Stimulated activated naive CD4-positive, alpha-beta T cell (primary cell): ENCODE measurements at places on chromosomes 1 and 21.

GRCh38 chr1:195195423-195196057, 1412.7 kb downstream of the KCNT2 start:
- DNase-seq = no peak

DNA sequence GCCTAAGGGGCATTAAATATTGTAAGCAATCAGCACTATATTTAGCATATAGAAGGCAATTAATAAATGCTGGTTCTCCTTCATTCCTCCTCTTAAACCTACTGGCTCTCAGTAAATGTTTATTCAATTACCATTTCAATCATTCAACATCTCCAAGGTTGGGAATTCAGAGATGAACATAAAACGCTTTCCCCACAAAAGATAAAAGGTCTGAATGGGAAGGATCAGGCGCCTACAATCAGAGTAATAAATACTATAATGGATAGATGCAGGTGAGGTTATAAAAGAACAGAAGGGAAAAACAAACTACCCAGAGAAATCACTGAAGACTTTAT, 407 bp upstream of the KTI12 start:
- DNase-seq = no peak

GRCh38 chr1:167713330-167714081, 8.3 kb upstream of the MPZL1 start:
- no peak for DNase-seq

GRCh38 chr1:166233750-166234366, 67.1 kb upstream of the FAM78B start:
- no peak for DNase-seq

DNA sequence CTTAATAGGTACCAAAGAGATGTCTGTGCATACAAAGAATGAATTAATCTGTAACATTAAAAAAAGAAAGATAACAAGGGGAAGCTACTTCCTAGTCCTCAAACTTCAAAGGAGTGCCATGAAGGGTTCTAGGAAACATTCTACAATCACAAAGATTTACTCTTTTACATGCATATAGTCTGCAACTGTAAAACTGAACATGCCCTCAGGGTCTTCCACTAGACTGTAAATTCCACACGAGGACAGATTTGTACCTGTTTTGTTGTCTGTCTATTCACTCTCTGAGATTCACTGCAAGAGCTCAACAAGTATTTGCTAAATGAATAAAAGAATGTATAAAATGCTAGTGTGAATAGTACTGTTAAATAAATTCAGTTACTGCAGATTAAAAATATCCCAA, 4.4 kb downstream of the JAK1 start:
- DNase-seq = no peak

- DNase-seq = peak; percentile 59
Observed at GRCh38 chr1:53945183-53945432, 391 bp downstream of the IFT25 start.

GRCh38 chr1:103024051-103024450, 84.3 kb downstream of the COL11A1 start:
- DNase-seq = no peak

DNA sequence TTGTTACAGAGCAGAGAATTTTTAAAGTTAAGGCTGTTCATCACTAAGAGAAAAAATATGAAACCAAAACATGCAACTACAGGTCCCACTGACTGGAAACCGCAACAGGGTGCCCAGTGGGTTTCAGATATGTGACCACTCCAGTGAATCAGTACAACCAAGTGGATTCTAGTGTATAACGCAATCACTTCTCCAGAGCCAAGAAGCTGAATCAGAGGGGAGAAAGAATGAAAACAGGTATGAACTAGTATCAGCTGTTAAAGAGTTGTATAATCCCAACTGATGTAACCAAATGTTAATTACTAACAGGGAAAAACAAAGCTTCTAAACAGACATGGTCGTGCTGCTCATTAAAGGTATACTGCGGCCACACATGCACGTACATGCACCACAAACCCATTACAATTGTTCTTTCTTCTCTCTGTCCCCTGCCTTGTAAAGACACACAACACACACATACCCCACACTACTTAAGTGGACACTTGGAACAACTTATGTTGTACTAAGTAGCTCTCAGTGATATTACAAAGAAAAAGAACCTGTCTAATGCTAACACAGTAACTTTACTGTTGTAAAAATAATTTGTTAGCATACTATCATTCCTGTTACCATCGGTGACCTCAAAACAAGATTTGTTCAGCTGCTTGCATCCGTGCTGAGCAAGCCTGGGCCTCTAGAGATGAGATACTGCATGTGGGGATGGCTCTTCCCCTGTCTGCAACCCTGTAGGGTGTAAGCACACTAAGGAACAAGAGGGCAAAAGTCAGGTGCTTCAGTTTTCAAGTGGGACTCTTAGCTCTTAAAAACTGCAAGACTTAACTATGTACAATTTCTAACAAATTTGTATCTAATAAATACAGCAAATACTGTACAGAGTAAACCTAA, 74.2 kb downstream of the PTPN14 start:
- no peak for DNase-seq

DNA sequence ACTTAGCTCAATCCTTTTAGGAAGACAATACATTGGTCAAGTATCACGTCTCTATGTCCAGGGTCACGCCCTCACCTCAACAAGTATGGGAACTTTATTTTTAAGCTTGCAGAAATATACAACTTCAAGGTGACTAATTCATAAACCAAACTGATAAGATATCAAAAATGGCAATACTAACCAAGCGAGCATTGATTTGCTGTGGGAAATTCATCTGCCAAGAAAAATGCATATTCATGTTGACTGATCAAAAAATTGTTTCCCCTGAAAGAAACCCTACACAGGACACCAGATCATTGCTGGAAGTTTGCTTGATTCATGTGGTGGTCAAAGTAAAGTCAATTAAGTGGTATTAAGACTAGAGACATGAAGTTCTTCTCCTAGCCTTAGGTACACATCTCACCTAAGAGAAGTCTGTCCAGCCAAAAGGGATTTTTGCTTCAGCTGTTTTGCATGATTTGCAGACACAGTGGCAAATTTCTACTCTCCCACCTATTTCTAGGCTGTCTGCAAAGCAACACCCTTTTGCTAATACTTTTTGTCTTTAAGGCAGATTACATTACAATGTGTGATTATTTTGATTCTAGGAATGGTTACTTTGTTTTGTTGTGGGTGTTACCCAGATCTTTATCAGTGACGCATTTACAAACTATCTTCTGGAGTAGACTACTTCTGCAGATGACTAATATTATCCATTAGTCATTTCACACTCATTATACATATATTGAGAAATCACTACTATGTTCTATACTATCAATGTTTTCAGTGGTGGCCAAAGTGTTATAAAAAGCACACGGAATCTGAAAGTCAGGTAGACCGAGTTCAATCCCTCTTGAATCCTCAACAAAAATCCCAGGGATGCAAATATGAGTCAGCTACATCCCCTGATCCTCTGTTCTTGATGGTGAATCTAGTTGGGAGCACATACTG, 12.4 kb downstream of the SAMSN1 start:
- no peak for DNase-seq

DNA sequence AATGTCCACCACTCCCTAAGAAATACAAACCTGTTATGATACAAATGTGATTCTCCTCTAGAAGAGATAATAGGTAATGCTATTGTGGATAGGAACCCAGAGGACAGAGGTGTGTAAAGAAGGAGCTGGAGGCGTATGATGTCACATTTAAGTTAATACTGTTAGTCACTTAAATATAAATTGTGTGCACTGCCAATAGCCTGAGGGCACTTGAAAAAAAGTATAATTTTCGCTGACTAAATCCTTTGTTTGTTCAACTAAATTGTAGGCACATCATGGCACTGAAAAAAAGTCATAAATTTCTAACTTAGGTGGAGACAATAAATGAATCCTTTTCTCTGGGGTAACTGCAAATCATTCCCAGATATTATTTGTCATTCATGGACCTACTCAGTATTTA, 4.4 kb downstream of the RCSD1 start:
- no peak for DNase-seq

DNA sequence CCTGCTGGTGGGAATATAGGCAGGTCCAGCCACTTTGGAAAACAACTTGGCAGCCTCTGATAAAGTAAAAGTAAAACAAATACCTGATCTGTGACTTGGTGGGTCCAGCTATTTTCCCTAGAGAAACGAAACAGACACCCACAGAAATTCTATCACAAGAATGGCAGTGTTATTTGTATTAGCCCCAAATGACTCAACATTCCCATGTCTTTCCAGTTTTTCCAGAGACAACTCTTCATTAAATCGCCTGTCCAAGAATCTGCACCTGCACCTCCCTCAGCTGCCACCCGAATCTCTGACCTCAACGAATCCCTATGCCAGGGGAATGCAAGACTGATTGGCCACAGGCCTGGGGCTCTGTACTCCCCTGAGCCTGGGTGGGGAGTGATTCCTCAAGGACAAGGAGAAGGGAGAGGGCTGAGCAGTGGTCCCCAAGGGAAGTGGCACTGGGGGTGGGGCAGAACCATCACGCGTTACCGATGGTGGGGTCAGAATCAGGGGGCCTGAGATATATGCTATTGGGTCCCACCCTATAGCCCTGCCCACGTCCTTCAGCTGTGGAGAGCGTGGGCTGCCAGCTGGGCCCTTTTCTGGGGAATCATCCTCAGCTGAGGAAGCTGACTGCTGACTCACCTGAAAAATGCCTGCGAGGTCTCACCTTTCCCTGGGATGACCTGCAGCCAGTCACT, 553.0 kb downstream of the PTPRU start:
- DNase-seq = no peak

DNA sequence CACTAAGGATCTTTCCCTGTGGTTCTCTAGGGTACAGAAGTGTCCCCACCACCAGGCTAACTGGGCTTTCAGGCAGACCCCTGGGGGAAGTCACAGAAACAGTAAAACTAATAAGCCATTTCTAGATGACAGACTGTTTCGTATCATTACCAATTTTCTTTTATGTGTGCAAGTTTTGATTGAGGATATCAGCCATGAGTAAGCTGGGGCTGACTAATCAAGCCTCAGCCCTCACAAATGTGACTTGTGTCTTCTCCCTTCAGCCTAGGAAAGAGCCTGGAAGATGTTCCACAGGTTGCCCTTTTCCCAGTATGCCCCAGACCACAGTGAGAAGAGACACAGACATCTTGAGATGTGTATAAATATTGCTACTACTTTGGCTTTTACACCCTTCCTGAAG, 10.5 kb downstream of the PTGFRN start:
- DNase-seq = no peak

DNA sequence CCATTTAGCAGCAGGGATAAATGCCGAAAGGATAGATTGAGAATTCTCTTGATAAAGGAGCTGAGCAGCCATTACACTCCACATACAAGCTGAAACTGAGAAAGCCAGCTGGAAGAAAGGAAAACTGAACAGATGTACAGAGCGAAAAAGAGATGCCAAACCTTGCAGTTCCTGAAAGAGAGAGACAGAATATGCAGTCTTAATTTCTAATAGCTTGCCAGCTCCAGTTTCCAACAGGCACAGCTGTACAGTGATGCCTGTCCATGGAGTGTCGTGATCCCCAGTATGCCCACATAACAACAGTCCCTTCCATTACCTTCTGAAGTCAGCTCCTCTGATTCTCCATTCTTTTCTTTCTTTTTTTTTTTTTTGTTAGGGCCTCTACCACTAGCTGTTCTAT, 22.7 kb downstream of the ABL2 start:
- no peak for DNase-seq

DNA sequence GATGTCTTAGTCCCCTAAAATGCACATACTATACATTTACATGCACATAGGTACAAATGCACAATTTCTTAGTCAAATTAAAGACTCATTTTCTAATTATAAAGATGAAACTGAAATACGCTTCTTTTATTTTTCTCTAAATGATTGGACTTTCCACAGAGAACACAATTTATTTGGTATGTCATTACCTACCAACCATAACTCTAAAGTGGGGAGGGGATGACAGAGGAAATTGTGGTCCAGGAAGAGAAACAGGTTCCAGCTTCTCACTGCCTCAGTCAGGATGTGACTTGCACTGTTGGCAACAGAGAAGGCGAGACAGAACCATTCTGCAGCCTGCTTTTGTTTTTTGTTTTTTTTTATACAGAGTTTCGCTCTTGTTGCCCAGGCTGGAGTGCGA, 1189.2 kb downstream of the PLA2G4A start:
- DNase-seq = no peak

DNA sequence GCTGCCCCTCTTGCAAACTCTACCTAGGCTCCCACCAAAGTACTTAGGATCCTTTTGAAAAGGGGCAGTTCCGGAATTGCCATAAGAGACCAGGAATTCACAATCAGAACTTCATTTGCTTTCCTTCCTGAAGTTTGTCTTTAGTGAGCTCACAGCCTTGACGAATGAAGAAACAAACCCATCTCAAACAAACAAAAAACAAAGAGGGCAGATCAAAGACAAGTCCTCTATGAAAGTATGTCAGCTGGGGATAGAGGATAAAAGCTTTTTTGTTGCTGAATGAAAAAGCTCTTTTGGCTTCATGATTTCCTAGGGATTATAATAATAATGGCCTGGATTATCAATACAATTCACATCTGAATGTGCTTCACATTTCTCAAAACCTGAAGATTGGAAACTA, 357.9 kb upstream of the DUSP10 start:
- no peak for DNase-seq

DNA sequence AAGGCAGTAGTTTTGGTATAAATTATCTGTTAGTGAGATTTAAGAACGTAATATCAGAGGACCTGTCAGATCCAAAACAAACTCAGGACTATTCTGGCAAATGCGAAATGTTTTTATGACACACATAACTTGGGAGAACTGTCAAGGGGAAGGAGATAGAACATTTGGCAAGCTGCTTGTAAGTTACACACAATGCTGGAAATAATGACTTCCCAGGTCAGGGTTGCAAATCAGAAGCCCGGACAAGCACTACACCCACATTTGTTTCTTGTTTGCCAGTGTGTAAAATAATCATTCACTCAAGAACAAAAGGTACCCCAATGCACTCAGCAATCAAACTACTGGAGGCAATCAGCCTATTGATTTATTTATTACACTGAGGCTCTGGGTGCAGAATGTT, 354.7 kb downstream of the KCNH1 start:
- DNase-seq = no peak

DNA sequence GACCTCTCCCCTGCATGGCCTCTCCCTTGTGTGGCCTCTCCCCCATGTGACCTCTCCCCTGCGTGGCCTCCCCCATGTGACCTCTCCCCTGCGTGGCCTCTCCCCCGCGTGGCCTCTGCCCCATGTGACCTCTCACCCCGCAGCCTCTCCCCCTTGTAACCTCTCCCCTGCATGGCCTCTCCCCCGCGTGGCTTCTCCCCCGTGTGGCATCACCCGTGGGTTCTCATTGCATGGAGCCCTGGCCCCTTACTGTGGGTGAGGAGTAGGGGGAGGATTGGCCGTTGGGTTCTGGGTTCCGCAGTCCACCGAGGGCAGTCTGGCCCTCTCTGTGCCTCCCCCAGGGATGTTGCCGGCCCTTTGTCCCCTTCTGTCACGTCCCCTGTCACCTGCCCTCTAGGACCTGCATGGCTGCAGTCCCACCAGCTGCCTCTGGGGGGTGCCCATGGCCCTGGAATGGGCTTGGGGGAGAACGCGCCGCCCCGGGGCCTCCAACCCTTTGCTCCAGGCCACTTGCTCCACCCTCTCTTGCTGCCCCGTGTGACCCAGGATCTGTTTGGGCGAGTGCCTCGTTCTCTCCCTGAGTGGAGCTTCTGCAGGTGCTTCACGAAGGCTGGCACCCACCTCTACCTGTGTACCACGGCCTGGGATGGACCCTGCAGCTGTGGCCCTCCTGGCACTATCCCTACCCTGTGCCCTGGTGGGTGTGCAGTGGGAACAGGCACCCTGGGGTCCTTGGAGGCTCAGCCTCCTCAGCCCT, 21.3 kb downstream of the RRP1 start:
- peak; percentile 82 for DNase-seq

- DNase-seq = no peak
Observed at GRCh38 chr1:160197231-160197630, 6.9 kb downstream of the CASQ1 start.
